ENCODE measurements at places on chromosomes 4 and X.

- DNase-seq = no peak
Observed at GRCh38 chr4:76902233-76902890, 4.4 kb upstream of the SOWAHB start.

DNA sequence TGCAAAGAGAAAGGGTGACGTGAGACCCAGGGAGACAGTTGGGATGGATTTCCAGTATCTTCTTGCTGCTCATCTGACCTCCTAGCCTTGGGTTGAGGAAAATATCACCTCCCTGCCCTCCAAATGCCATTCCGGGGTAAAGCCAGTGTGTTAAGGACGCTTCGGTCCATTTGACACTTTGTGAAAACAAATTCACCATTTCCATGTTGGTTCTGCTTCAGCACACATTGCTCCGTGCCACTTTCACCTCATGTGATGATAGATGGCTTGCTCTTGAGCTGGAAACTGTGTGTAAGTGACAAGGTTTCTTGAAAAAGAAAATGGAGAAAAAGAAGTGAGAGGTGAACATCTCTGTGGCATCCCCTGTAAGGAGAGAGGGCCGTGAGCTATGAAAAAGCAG lies 256.1 kb upstream of the PGRMC2 start:
- no peak for DNase-seq

- DNase-seq = no peak
Observed at GRCh38 chr4:89929425-89930159, 34.9 kb downstream of the MMRN1 start.

DNA sequence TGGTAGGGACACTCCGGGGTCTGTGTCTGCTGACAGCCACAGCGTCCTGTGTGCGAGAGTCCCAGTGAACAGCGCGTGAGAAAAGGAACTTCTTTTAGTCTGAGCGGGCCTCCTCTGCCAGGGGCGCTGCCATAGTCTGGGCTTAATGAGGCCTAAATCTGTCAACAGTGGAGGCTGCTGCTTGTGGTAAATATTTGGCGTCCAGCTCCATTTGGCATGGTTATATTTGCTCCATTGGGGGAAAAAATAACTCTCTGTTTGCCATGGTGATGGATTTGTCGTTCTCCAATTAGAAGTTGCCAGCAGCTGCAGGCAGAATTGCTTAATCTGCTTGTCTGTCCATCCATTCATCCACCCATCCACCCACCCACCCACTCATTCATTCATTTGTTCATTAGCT lies 71.4 kb upstream of the PSAPL1 start:
- no peak for DNase-seq

DNA sequence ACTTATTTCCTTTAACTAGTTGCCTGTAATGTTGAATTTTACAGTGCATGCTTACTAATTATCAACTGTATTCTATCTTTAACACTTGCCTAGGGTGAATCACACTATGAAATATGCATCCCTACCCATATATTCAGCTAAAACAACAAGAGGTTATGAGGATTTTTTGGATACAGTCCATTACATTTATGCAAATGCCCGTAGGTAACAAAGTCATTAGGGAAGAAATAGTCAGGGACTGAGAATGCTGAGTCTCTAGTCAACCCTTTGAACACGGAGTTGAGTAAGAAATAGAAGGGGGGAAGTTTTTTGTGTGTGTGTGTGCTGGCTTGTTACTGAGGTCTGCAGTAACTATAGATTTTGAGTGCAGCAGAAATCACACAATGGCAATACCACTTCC lies 26.1 kb upstream of the CBLL2 start:
- no peak for DNase-seq

GRCh38 chr4:88163336-88163735 lies 4.9 kb upstream of the ABCG2 start:
- no peak for DNase-seq

DNA sequence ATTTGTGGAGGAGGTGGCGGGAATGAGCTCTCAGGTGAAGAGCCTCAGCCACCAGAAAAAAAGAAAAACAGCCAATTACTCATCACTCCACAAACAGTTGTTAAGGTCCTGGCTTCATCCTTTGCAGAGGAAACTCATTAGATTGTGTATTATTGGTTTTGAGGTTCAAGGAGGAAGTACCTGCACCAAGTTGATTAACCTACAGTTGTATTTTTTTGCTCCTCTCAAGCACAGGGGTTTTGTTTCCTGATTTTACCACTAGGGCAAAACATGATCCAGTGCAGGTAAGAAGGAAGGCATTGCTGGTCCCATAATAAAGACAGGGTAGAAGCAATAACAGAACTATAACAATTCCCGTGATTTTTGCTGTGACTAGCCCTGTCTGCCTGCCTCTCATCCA lies 84.0 kb upstream of the QRFPR start:
- no peak for DNase-seq

DNA sequence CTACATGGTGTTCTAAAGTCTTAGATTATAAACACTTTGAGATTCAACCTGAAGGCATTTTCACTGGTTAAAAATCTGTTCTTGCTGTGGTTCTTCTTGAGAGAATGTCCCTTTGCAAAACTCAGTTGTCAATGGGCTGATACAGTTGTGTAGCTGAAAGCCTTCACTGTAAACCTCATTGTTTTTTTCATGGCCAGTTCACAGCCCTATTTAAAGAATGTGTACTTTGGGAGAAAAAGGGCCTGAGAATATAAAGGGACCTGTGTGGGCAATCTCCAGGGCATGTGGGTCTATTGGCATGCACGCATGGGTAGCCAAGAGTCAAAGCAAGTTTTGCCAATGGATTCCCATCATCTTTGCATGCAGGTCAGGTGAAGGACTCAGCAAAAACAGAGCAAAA lies 7.8 kb upstream of the MAP7D3 start:
- no peak for DNase-seq

DNA sequence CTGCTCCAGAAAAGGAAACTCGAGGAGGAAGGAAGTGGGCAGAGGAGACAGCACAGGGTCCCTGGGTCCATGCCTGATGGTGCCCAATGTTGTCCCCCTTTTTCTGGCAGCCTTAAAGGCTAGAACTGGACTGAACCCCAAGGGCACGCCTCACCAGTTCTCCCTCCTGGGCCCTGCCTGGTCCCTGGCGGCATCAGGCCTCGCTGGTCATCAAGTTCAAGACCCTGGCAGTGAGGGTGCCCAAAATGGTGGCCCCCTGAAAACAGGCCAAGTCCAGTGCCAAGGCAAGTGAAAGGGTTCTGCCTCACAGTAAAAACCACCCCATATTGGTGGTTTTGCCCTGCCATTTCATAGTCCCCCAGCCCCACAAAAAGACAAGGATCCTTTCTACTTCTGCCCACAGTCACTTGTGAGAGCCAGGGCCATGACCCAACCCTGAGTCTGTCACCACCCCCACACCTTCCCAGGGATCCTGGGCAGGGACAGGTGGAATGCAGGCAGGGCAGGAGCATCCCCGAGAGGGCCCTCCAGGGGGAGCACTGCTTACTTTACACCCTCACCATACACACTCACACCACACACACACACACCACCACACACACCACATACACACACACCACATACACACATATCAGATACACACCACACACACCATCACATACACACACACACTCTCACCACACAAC lies 107.6 kb downstream of the DCTD start:
- DNase-seq = no peak

DNA sequence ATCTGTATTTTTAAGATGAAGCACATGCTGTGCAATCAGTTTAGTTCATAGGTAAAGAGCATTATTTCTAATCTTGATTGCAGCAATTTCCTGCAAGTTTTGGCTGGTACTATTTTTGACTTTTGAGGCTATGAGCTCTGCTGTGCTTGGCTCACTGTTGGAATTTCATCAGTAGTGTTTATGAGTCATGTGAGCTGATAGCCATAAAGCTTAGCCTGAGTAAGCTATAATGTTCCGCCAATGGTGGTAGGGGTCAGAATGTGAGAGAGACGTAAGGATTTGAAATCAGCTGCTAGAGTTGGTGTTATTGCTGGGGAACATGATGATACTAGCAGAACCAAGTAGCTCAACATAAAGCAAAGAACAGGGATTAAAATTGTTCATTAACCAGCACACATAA lies 590.9 kb upstream of the GNPDA2 start:
- DNase-seq = no peak

GRCh38 chrX:15233416-15234015 lies 36.4 kb downstream of the ASB9 start:
- no peak for DNase-seq

- no peak for DNase-seq
Observed at GRCh38 chrX:134369576-134369975, 90.4 kb upstream of the HPRT1 start.

- no peak for DNase-seq
Observed at GRCh38 chr4:23324021-23324690, 565.7 kb downstream of the PPARGC1A start.

GRCh38 chr4:82398263-82398662 lies 24.5 kb upstream of the HNRNPD start:
- no peak for DNase-seq

GRCh38 chr4:98682719-98683118 lies 24.3 kb upstream of the TSPAN5 start:
- DNase-seq = no peak

- DNase-seq = no peak
Observed at GRCh38 chr4:180041576-180041975, 2201.6 kb upstream of the TENM3 start.

- DNase-seq = no peak
Observed at GRCh38 chr4:103664436-103665075, 55.2 kb downstream of the TACR3 start.

DNA sequence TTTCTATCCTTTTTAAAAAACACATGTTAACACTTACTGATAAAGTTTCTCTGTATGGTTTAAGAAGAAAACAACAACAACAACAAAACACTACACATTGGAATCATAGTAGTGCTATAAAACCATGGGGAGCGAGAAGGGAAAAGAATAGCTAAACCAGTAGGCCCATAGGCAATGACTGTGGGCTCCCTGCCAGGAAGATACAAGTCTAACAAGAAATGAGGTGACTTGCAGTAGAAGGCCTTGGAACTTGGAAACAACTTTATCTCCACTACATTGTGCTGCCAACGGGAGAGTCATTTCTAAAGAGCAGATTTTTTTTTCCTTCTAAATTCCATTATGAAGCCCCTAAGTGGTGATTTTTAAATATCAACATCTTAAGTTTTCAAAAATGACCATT lies 78.0 kb downstream of the GPC4 start:
- DNase-seq = no peak

DNA sequence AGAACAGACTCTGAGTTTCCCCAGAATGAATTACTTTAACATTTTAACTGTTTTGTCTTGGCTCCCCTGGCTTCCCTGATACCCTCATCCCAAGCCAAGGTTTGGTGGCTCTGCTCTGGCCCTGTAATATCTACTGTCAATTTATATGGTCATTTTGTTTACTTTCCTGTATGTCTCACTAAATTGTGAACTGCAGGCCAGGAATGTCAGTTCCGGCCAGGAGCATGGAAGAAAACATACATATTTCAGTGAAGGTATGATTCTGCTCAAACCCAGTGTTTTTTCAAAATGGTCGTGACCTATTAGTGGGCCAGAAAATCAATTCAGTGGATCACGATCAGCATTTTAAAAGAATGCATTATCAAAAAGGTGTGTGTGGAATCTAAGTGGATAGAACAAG lies 1.2 kb downstream of the RPGR start:
- DNase-seq = no peak

DNA sequence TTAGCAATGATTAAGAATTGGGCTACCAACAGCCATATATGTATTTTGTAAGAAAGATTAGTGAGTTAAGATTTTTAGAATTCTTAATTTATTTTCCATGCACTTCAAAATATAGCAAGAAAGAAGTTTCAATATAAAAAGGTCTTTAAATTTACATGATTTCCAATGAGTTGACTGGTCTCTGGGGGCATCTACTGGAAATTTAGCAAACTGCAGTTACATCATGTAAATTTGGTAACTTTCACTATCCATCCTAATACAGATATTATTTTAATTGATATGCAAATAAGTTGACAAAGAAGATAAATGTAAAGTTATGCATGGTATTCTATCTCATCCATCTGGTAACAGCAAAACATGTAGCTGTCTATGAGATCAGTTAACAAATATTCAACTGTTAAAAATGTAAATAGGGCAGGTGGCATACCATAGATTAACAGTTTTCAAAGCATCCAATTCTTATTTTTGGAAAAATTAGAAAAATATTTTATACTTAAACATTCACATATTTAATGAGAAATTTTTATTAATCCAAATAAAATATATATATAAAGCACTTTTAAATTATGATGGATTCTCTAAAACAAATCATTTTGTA lies 29.1 kb downstream of the TTC29 start:
- no peak for DNase-seq

DNA sequence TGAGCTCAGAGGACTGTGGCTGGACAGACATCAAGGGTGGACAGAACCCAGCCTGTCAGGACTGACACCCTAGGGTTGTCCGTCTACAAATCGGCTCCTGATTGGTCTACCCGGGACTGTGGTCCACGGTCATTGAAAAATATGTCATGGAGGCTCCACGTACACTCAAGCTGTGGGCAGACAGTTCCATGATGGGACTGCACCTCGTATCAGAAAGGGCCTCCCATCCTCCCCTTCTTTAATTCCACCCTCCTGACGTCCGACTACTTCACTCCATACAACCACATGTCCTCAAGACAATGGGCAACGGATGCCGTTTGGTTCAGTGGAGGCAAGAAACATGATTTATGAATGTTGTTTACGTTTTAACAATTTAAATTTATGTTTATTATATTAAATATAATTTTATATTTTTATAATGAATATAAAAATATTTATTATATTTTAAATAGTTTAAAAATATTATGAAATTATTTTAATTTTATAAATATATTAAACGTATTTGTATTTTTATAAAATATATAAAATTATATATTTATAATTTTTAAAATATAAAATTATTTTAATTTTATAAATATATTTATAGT lies 58.0 kb upstream of the SHOX start:
- no peak for DNase-seq

DNA sequence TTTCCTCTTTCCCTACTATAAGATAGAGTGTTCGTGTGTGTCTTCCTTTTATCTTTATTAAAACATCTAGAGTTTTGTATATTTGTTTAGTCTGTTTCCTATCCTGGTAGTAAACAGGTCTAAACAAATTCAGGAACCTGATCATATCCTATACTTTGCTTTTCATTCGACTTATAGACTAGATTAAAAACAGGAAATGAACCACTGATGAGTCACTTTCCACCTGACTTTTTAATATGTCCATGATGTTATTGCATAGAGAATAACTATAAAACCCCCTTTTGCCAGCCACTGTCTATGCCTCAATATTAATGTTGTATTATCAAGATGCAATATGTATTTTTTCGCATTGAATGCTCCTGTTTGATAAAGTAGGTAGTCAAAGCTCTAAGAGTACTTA lies 1794.0 kb downstream of the STIM2 start:
- DNase-seq = no peak

Measured in stimulated activated CD8-positive, alpha-beta memory T cell treated with anti-CD3 and anti-CD28 coated beads, Interleukin-4, amount 100 ng/mL, for 4 hours (primary cell).